Stimulated activated CD4-positive, alpha-beta T cell treated with anti-CD3 and anti-CD28 coated beads, Interleukin-1b, Interleukin-23, amount 100 ng/mL, for 1 hour (primary cell): ENCODE measurements at places on chromosomes 4 and X.

- DNase-seq = no peak
Measured at GRCh38 chr4:1152290-1152689, 20.1 kb downstream of the SPON2 start.

DNA sequence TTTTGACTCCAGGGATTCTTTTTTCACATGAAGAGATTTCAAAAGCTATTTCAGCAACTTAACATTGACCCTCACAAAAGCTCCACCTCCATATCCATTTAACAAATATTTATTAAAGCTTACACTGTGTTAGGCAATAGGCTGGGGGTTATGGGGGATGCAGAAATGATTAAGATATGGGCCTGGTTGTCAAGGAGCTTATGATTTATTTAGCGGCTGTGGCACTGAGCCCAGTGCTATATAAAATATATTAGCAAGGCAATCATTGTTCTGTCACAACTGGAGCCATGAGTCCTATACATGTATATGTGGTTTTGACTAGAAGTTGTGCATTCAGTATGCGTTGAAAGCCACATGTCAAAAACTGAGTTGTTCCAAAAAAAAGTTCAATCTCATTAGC is 131.1 kb downstream of the GPC3 start:
- no peak for DNase-seq

- DNase-seq = no peak
Measured at GRCh38 chr4:29467044-29467717, 1253.0 kb upstream of the PCDH7 start.

DNA sequence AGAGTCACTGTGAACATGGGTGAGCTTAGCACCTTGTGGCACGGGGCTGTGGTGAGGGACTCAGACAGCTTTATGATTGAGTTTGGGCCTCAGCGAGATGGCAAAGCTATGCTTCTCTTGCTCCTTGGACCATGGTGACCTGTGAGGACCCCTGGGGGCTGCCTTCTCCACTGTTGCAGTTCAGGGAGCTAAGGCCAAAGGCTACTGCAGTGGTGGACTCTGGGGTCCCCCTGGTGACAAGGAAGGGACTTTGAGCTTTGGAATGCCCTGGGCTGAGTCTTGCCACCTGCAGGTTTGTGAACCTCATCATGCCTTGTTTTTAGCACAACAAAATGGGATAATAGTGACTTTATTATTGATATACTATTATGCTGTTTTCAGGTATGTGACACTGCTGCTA is 36.5 kb downstream of the TBL1X start:
- DNase-seq = no peak

GRCh38 chrX:155857561-155857960 is 23.6 kb upstream of the VAMP7 start:
- DNase-seq = no peak

- no peak for DNase-seq
Measured at GRCh38 chrX:153706799-153707198, 17.4 kb downstream of the BCAP31 start.

DNA sequence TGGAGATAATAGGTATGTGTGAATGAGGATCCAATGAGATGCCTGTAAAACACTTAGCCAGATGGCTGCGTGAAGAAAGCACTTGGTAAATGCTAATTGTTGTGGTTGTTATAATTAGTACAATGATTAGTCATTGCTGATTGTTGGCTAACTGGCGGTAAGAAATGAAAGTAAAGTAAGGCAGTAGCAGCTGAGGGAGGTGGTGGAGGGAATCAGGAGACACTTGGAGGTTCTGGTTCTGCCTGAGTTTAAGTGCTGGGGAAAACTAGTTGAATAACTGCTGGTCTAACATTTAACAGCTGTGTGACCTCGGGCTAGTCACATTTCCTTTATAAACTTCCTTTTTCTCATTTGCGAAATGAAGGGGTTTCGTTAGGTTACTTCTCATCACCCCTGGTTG is 30.9 kb downstream of the CD38 start:
- no peak for DNase-seq

DNA sequence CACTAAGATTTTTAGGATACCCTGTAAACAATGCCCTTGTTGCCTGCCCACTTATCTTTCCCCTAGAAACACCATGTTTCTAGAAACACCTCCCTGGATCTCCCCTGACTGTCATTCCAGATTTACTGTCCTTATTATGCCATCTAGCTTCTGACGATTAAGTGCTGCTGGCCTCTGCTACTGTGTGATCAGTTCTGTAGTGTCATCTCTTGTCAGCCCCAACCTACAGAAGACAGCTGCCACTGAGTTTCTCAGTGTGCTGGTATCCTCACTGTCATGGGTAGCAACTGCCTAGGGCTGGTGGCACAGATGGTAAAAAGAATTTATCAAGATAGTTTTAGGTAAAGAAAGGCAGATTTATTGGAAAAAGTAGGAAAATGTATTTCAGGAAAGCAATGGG is 68.7 kb upstream of the WWC2 start:
- DNase-seq = no peak

DNA sequence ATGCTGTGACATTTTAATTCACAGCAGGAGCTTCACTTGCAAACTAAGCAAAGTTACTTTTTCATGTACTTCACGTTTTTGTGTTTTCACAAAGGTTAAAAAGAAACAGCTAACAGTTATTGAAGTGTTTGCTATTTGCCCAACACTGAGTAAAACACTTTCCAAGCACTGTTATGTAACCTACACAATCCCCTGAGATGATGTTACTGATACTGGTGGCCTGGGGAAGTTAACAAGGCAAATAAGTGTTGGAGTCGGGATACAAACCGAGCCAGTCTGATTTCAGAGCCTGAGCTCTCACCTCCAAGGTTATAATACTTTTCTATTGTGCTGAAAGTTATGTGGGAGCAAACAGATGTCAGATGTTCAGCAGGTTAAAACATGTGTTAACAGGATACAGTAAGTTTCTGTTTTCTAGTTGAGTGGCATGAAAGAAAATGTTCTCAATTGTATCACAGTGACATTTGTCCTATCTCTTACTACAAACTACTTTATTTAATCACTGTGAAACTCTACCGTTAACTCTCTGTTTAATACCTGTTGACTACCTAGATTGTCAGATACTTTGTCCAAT is 3.9 kb upstream of the CXCL13 start:
- no peak for DNase-seq

GRCh38 chr4:48134081-48134480 is at the start of gene TXK:
TSS of gene TXK (minus strand) at chr4:48134250. CDS start at chr4:48134170, 80 bp downstream.
- no peak for DNase-seq

DNA sequence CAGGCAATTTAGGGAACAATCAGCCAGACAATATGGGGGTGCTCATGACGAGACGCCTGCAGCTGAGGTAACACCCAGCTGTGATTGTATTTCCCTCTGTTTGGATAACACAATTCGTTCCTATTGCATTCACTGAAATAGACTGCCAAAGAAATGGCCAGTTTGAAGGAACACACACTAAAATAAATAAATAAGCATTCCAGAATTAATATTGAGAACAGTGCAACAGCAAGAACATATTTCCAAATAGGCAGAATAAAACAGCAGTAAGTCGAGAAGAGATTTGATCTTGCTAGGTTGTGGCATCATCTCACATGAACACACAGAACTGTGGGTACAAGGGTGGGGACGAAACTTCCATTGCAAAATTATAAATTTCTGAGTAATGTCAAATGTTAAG is 133.5 kb upstream of the FAM47B start:
- DNase-seq = no peak

GRCh38 chrX:132474544-132475248 is 14.1 kb downstream of the MBNL3 start:
- DNase-seq = no peak

DNA sequence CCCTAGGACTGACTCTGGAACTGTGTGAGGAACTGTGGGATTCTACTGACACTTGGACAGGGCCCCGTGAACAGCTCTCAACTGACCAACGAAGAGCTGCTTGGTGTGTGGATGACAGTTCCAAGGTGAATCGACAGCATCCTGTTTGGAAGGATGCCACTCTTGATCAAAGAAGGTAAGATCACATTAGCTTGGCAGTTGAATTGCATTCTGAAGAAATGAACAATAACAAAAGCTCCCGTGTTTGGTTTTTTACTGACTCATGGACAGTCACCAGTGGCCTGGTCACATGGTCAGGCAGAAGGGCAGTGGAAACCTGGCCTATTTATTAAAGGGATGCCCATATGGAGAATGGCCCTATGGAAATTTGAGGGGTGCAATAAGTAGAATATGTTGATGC is 33.1 kb upstream of the GPR34 start:
- no peak for DNase-seq

GRCh38 chr4:172899861-172900260 is 268.8 kb upstream of the GALNT7 start:
- DNase-seq = no peak

GRCh38 chr4:102180046-102180445 is 165.2 kb downstream of the SLC39A8 start:
- no peak for DNase-seq

DNA sequence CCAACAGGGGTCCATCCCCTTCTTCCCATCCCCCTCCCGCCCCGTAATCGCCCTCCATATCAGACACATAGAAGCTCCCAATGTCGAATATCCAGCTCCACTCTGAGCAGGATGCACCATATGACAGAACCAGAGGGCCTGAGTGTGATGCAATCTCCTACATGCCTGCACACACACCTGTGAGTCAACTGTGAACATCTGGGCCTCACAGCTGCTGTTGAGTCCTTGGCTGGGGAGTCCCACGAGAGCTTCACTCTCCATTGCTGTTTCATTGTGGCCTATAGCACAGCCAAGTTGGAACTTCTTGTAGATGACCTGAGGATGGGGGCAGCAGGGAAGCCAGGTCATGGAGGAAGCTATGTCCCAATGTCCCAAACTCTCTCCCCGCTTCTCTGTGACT is 8.2 kb downstream of the SLC38A5 start:
- DNase-seq = no peak

GRCh38 chr4:121957266-121957665 is 5.4 kb upstream of the TRPC3 start:
- DNase-seq = no peak

- no peak for DNase-seq
Measured at GRCh38 chr4:8129785-8130184, 28.8 kb downstream of the ABLIM2 start.

GRCh38 chr4:38500433-38500832 is 163.6 kb upstream of the KLF3 start:
- no peak for DNase-seq

DNA sequence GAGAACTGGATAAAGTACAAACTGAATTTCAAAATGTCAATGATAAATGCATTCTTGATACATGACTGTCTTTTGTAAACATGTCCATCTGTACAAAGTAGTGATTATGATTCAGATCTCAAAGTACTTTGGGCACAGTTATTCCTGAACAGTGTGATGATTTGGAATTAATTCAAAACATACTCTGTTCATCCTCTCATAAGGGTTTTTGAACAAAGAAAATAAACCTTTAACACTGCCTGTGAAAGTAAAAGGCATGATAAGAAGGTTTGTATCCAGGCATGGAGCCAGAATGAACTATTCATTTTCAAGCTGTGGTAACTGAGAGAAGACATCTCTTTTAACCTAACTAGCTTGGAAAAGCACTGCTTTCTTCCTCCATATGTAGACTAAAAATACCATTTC is 883 bp upstream of the KLHL4 start:
- DNase-seq = no peak

- no peak for DNase-seq
Measured at GRCh38 chr4:54215379-54216077, 13.6 kb upstream of the PDGFRA start.

- DNase-seq = no peak
Measured at GRCh38 chrX:94097868-94098267, 423.9 kb downstream of the FAM133A start.

DNA sequence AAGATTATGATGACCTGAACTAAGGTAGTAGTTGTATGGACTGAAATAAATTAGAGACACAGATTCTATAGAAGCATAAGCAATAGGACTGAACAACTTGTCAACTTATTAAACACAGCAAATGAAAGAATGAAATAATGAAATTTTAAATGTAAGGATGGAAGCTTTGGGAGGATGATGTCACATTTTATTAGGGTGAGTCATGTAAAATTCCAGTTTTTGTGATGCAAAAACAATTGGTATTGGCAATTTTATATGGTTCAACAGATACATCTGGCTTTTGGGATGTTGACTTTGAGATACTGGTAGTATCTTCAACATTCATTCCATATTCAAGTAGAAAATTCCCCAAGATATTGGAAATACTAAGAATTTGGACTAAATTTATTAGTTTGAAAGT is 72.7 kb upstream of the IL15 start:
- no peak for DNase-seq

DNA sequence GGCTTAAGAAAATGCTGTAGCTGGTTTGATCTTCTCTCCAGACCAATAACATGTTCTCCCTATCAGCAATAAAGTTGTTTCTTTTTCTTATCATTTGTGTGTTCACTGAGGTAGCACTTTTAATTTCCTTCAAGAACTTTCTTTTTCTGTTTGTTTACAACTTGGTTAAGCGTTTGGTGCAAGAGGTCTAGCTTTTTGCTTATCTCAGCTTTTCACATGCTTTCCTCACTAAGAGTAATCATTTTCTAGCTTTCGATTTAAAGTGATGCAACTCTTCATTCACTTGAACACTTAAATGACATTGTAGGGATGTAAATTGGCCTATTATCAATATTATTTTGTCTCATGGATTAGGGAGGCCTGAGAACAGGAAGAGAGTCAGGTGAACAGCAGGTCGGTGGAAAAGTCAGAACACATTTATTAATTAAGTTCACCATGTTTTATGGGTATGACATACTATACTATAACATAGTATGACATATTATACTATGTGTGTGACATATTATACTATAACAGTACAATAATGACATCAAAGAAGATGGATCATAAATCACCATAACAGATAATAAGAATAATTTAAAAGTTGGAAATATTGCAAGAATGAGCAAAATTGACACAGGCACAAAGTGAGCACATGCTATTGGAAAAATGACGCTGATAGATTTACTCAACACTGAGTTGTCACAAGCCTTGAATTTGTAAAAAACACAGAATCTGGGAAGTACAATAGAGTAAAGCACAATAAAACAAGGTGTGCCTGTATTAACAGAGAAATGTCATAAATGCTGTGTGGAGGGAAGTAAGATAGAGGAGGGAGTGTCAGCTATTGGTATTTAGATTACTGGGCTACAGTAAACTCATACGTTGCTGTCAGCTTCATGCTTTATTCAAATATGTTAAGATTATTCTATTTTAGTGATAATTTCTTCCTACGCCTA is 218.6 kb upstream of the SLC7A11 start:
- DNase-seq = no peak

GRCh38 chr4:109172301-109172700 is 130.2 kb downstream of the COL25A1 start:
- no peak for DNase-seq

GRCh38 chr4:20195071-20195885 is 56.4 kb upstream of the SLIT2 start:
- DNase-seq = no peak

DNA sequence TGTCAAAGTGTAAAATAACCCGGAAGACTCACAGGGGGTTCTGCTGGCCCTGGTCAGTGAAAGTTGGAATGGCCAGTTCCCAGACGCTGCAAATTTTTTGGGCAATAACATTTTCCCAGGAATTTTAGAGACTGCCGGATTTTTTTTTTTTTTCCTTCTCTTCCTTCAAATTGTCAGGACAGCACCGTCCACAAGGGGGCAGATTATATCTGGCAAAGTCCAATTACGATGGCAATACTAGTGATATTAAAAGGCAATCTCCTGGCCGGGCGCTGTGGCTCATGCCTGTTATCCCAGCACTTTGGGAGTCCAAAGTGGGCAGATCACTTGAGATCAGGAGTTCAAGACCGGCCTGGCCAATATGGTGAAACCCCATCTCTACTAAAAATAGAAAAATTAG is 20.5 kb downstream of the SLC25A5 start:
- no peak for DNase-seq

GRCh38 chrX:122850326-122850725 is 333.8 kb upstream of the GRIA3 start:
- DNase-seq = no peak
